NCI-H1930 (cell line): ENCODE measurements at places on chromosomes 12 and 14.
A peak's percentile ranks its signal among the peaks of the same experiment; 100 is the strongest.

DNA sequence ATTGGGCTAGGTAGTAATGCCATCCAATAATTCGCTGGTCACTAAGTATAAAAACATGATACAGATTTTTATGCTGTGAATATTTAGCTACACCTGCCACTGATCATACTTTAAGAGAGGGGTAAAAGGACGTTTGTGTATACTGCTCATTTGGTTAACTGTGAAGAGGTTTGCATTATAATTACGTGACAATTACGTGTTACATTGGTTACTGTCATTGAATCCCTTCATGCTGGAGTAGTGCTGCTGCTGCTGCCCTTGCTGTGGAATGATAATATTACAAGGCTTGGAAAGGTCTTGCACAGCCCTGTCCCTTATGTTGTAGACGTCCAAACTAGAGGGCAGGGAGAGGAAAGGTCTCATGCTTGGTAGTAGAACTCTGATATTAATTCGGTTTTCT is 312.2 kb upstream of the ATP2B1 start:
- no peak for DNase-seq

DNA sequence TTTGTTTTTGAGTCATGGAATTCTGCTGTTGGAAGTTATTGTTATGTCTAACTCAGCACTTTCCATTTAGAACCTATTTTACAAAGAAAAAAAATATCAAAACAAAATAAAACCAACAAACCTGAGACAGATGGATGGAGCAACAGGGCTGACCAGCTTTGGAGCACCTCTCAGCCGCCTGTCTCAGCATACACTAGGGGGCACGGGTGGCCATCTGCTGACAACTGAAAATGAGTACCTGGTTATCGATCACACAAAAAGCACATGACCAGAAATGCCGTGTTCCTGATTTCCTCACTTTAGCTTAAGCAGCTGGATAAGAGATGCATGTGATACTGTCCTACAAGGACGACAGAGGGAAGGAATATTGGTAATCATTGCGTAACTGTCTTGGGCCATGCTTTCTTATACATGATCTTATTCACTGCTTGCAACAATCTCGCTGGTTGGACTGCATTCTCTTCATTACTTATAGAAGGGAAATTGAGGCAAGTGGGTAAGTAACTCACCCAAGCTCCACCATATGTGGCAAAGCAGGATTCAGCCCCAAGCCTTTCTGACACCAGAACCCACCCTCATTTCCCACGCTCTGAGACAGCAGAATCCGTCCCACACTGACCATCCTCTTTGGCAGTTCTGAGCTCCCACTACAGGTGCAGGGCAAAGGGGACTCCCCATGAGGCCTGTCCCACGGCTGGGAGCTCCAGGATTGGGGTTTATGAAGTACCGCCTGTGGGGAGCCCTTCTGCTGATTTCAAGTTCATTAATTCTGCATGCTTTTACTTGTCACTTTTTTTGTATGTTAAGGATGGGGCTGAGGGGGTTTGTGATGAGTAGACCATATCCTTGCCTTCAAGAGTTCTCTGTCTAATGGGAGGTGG is 43.5 kb downstream of the C14orf132 start:
- DNase-seq = no peak

DNA sequence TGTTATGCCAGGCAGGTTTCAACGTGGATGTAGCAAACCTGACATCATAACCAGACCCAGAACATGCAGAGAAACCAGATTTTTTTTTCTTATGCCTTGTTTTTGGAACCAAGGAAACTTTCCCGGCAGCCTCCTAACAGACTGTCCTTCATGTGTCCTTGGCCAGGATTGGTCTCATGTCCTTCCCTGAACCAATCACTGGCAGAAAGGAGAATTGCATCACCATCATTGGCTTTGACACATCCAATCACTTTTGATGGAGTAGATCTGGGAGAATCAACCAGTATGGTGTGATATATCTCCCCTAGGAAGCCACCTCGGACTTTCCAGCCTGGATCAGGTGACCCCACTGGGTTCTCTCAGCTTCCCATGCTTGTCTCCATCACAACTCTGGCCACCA is 25.6 kb upstream of the WSCD2 start:
- no peak for DNase-seq

DNA sequence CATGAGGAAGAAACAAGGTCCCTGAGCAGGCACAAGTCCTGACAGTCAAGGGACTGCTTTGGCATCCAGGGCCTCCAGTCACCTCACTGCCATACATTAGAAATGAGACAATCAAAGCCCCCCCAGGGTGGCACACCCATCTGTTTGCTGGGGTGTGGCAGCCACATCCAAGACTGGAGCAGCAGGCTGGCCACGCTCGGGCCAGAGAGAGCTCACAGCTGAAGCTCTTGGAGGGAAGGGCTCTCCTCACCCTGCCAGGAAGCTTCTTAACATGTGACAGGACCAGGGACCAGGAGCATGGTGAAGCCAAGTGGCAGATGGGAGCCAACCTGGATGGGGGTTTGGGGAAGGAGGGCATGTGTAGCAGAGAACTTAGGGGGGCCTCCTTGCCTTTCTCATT is 10.0 kb downstream of the CACNB3 start:
- no peak for DNase-seq

DNA sequence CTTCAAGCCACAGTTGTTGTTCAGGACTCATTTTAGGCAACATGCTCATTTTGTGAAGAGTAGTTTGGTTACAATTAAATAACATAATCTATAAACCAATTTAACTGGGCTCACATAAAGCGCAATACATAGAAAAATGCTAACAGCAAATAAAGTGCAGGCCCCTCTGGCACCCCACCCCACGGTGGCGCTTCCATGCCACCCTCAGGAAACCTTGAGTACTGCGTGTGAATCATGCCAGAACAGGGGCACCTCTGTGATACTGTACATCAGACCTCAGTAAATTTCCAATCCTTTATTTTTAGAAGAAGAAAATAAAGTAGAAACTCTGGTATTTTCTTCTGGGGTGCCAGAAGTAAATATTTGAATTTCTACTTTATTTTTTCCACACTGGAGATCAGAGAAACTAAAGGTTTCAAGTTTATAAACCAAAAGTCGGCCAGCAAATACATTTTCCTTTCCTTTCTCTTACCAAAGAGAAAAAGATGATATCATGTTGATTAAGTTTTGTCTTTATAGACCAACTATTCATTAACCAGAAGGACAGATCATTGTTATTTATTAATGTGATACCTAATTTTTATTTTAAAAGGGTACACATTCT is 316.8 kb downstream of the PAWR start:
- no peak for DNase-seq

- peak; percentile 12 for DNase-seq
These were observed 274.7 kb downstream of the EGLN3 start for GRCh38 chr14:33676135-33676566.

DNA sequence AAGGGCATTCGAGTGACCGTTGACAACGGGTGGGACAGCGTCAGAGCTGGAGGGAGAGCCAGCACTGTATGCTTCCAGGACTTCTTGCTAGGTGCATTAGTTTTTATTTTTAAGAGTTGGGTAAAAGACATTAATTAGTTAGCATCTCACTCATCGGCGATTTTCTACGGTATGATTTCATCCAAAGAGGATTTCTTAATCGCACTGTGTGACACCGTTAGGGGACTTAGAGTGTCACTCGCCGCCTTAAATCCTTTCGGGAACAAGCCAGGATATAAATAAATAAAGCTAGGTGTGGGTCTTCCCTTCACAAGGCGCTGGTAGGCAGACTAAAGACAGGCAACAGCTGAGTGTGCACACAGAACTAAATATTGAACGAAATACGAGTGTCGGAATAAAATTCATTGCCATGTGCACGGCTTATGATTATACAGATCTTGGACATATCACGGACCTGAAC is 869 bp upstream of the NOVA1 start:
- no peak for DNase-seq

DNA sequence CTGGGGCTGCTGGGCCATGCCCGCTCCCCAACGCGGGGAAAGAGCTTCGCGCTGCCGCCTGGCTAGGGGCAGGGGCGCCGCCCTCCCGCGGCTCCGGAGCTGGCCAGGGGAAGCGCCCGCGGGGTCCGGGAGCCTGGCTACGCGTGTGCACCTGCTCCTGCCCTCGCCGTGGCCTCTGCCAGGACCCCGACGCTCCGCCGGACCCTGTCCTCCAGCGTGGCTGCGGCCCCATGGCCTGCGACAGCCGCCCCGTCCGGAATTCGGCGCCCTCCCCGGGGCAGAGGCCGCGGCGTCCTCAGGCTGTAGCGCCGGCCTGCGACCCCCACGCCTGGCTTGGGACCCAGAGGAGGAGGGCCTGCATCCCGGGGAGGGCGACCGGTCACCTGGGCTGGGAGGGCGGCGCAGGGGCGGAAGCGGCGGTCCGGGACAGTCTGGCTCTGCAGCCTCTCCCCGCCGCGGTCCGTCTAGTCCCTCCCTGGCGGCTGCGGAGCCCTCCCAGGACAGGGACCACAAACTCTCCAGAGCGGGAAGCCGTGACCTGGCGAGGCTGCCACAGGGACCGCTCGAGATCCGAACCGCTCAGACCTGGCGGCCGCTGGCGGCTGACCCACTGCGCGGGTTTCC is 85.6 kb downstream of the ALG10 start:
- DNase-seq = no peak

DNA sequence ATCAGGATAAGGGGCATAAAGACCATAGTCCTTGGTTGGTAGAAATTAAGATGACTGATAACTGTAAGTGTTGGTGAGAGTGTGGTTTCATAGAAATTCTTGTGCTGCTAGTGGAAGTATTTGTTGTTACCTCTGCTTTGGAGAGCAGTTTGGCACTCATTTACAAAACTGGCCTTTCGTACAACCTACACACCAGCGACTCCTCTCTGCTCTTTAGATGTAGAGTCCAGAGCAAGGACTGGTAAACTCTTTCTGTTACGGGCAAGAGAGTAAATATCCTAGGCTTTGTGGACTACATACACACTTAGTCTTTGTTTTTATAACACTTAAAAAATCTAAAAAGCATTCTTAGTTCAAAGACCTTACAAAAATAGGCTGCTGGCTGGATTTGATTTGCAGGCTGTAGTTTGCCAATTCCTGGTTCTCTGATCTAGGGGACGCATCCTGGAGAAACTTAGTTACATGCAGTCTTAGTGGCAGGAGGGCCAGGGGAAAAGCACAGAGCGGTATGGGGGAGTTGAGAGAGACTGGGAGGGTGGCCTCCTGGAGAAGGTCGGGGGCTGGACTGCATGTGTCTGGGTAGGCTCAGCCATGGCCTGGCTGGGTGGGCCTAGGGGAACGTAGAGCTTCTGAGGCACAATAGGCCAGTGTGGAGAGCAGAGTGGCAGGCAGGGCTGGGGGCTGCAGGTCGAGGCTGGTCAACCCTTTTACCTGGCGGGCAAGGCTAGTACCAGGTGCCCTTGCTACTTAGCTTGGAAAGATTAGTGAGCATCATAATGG is 55.3 kb upstream of the AMN start:
- DNase-seq = no peak

DNA sequence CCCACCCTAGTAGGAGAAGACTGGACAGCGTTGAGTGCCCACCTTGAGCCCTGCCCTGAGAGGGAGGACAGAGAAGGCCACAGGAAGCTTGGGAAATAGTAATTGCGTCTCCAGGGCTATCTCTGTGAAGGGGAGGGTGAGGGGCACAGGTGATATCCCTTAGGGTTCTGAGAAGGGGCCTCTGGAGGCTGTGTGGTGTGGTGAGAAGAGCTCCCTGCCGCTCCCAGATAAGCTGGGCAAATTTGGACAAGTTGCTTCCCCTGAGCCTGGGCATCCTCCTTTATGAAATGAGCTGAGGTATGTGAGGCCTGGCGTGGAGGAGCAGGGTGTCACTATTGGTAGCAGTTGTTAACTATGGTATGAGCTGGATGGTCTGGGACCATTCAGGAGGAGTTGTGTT is 23.5 kb upstream of the LRP1-AS start:
- no peak for DNase-seq

- no peak for DNase-seq
These were observed 26.9 kb upstream of the LTBP2 start for GRCh38 chr14:74638966-74639365.

- no peak for DNase-seq
These were observed 13.2 kb downstream of the HEBP1 start for GRCh38 chr12:12986775-12987331.

DNA sequence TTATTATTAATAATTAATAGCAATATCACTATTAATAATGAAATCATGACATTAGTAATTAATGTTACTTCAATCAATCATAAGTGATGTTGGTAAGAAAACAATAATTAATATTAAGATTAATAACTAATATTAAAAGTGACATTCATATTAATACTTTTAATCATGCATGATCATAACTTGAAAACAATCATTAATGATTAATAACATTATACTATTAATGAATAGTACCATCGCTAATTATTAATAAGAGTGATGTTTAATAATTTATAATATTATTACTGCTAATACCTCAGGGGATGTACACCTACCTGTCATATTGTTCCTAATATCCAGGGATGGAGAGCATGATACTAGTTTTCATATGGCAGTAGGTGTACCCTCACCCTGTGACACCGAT is 10.0 kb upstream of the CLEC6A start:
- no peak for DNase-seq

- DNase-seq = no peak
These were observed 19.0 kb upstream of the SERPINA4 start for GRCh38 chr14:94542111-94542810.

GRCh38 chr14:42110167-42110566 is 503.5 kb downstream of the LRFN5 start:
- DNase-seq = no peak

DNA sequence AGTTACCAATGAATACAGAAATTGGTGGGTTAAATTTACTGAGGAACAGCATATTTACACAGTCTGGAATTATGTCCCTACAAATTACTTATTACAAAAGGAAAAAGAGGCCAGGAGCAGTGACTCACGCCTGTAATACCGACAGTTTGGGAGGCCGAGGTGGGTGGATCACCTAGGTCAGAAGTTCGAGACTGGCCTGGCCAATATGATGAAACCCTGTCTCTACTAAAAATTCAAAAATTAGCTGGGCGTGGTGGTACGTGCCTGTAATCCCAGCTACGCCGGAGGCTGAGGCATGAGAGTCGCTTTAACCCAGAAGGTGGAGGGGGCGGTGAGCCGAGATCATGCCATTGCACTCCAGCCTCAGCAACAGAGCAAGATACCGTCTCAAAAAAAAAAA is 52.6 kb downstream of the HECTD1 start:
- DNase-seq = no peak

GRCh38 chr14:87042354-87042753 is 950.6 kb downstream of the GALC start:
- no peak for DNase-seq

DNA sequence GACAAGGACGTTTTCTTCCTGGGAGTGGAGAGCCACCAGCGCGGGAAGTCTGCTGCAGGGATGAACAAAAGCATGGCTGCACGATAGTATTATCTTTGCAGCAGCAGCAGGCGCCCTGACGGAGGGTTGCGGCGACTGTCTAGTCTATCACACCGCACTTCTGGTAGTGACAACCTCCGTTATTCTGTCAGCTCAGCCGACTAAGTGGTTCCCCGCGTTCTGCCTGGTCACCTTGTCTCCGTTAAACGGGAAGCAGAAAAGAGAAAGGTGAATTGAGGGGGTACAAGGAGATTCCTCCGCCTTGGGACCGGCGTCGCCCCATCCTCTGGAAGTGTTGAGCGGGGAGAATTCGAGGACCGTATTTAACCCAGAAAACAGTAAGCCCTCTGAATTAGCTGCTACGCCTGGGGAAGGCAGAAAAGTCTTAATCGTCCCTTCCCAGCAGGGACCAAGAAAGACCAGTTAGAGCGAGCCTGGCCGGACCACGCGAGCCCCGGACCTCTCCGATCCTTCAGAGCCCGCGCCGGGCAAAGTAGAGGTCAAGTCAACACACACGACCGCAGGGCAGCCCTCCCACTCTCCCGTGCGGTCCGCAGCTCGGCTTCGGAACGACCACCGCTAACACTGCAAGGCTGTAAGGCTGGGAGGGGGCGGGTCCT is 536 bp upstream of the DAAM1 start:
- DNase-seq = no peak

- no peak for DNase-seq
These were observed 1086.9 kb downstream of the TMEM121 start for GRCh38 chr14:106613256-106613655.
